ENCODE measurements at places on chromosomes 12 and 14. TPM values are rescaled to one million over a fixed set of nuclear protein-coding genes. Genes with fewer than 3 reads are reported as not detected.

SLC16A7 gene
- 32.4 TPM for total RNA-seq

GRCh38 chr12:114371250-114371649, 34.7 kb downstream of the TBX5 start:
- DNase-seq: no peak

DNA sequence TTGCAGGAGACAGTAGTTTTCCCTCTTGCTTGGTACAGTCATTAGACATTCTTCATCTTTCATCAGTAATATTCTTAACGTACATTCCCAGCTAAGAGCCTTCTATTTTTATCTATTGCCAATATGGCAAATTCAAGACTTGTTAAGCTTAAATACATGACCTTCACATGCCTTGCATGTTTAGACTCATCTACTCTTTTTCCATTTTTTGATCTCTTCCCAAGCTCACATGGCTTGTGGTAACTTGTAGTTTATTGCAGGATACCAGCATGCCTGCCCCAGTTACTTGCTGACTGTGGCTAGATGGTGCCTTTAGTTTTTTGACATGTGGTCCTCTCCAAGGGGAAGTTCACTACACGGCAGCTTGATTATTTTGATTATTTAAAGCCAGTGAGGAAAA, 729.0 kb downstream of the SLC6A15 start:
- no peak for DNase-seq

KIF26A gene
- 9.2 TPM for total RNA-seq

GRCh38 chr14:51056421-51056820, 38.5 kb downstream of the TRIM9 start:
- DNase-seq: no peak

- no peak for DNase-seq
Observed at GRCh38 chr12:7162691-7163114, 26.8 kb upstream of the PEX5 start.

TAMALIN gene
- total RNA-seq: 30.8 TPM

GRCh38 chr12:6234214-6234613, 34.0 kb downstream of the CD9 start:
- DNase-seq: no peak

GRCh38 chr12:24896171-24896570, 52.7 kb downstream of the BCAT1 start:
- DNase-seq: no peak

- no peak for DNase-seq
Observed at GRCh38 chr14:86124328-86124727, 594.4 kb downstream of the FLRT2 start.

GRCh38 chr14:89673512-89674225, 256.6 kb upstream of the FOXN3 start:
- DNase-seq: no peak

RASSF9 gene
- 10.0 TPM for total RNA-seq

DNA sequence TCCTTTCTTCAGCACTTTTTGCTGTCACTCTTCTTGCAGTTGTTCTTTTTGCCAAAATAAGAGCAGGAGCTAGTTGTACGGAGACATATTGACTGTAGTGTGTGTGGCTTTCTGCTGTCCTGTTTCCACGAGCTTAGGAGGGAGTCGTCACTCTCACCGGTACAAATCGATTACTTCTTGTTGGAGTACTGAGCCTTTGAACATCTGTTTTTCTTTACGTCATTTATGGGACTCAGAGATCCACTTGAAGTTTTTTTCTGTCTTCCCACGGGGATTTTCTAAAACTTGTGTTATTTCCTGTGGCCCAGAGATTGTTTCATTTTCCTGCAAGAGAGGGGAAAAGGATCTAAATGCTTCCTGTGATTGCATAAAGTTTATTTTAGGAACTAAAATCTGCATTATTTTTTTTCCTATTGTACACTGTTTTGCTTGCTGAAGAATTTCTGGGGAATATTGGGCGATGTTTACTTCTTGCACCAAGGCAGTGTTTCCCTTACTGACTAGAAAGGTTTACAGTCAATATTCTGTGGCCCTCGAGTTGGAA, 199.8 kb upstream of the ARHGAP5 start:
- no peak for DNase-seq

DNA sequence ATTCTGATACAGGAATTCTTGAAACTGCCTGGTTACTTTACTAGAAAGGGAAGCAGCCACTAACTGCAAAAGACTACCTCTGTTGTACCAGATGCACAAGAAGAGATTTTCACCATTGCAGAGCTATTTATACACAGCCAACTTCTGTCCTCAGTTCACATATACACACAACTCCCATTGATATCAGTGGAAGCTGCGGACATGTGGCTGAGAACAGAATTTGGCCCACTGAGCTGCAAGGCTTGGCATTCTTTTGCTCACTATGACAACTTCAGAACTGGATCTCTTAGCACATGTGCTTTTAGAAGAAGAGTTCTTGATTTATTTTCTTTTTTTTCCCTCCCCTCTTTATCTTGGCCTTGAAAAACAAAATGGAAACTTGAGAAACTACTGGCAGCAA, 28.3 kb downstream of the PTPRO start:
- DNase-seq: no peak

- DNase-seq: no peak
Observed at GRCh38 chr12:14264316-14264715, 101.2 kb upstream of the ATF7IP start.

SYNE2 gene
- total RNA-seq: 162 TPM

GRCh38 chr12:2429032-2429431, 365.7 kb upstream of the FKBP4 start:
- DNase-seq: peak; percentile 33

DNA sequence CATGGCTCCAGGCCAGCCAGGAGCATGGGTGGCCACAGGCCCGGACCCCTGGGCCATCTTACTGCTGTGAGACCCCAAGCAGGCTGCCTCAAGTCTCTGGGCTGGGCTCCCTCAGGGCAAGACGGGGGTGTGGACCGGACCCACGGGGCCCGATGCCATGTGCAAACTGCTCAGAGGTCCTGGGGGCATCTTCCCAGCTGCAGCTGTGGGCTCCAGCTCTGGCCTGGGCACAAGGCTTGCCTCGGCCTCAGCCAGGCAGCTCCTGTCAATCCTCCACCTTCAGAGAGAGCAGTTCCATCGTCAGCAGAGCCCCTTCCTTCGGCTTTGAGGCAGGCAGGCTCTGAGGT, 12.4 kb upstream of the GPR132 start:
- no peak for DNase-seq

GRCh38 chr12:94507455-94507854, 47.8 kb upstream of the CEP83 start:
- no peak for DNase-seq

DNA sequence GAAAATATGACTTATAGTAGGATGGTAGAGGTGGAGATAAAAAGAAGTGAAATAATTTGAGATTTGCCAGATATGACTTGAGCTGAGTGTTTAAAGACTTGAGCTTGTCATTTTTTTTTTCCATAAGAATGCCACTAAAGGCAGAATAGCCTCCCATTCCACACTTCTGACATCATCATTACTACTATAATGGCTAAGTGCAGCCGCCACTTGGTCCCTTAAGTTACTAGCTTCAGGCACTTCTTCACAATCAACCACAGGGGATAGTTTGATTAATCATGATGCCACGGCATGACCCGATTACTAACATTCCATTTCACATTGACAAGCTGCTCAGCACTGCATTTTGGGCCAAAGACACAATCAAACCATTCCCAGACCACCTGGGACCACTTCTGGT, 127.9 kb downstream of the EFCAB11 start:
- DNase-seq: no peak

DNA sequence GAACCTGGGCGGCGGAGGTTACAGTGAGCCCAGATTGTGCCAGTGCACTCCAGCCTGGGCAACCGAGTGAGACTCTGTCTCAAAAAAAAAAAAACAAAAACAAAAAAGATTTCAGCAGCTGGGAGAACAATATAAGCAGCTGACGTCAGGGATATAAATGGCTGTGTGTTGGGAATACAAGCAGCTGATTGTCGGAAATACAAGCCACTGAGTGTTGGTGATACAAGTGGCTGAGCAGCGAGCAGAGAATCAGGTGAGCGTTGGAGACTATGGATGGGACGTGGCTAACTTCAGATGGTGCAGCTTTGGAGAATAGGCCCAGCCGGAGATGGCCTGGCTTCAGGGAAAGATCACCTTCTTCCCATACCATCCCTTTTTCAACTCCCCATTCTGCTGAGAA, 32.0 kb downstream of the PSEN1 start:
- no peak for DNase-seq

DNA sequence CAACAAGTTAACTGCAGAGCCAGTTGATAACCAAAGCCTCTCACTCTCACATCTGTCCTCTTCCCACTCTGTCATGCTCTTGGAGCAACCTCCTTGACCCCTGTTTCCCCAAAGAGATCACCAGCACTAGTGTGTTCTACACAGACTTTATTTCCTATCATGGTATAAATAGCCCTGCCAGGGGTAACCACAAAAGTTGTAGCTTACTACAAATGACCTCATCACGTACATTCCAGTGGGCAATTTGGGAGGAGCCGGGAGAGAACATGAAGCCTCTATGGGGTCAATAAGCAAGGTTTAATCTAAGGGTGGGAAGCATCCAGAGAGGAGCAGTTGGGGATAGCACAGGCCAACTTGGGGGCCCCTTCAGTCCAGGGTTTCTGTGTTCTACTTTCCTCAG, 186.5 kb downstream of the KCNA5 start:
- DNase-seq: no peak

CLEC4D gene
- total RNA-seq: not detected

ASPG gene
- 16.2 TPM for total RNA-seq

DNA sequence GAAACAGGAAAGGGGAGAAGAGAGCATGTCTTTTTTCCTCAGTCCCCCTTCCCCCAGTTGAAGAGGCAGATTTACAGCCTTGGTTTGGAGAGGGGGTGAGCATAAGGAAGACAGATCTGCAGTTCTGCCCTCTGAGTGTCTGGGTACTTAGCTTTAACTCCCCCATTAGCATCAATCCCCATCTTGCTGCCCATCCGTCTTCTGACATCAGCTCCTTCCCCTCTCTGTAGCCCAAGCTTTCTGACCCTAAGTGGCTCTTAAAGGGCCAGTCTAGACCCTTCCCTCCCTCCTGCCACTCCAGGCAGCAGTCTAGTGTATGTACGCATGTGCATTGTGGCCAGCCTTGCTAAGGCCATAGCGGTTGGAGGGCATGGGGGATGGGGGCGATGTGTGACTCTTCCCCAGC, 7.3 kb downstream of the GPR84 start:
- no peak for DNase-seq

GRCh38 chr12:40586823-40587222, 105.4 kb upstream of the CNTN1 start:
- no peak for DNase-seq

DNA sequence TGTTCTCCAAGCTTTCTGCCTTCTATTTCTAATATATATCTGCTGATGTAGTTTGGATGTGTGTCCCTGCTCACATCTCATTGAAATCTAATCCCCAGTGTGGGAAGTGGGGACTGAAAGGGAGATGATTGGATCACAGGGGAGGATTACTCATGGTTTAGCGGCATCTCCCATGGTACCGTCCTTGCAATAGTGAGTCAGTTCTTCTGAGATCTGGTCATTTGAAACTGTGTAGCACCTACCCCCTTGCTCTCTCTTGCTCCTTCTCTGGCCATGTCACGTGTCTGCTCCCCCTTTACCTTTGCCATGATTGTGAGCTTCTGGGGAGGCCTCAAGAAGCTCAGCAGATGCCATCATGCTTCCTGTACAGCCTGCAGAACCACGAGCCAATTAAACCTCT, 26.2 kb upstream of the ALX1 start:
- no peak for DNase-seq

PLEKHG7 gene
- total RNA-seq: 0.26 TPM

TAS2R31 gene
- total RNA-seq: 0.59 TPM

DPF3 gene
- 2.8 TPM for total RNA-seq

DNA sequence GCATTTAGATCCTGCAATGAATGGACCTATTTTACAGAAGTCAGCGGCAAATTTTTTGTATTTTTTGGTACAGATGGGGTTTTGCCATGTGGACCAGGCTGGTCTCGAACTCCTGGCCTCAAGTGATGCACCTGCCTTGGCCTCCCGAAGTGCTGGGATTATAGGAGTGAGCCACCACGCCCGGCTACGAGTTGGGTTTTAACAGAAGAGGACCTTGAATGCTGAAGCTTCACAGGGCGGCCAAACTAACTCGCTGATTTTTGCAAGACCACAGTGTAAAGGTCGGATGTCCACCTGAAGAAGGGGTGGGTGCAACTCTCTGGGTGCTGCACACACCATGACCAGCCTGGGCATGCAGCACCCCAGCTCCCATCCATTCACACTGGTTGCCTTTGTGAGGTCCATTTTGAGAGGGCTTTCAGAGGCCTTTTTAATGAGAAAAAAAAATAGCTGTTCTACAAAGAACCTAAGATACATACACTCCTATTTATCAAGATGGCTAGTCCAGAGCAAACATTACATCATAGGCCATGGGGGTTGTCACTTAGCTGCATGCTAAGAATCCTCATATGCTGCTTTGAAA, 21.6 kb upstream of the CDK2AP1 start:
- no peak for DNase-seq

GRCh38 chr12:30976206-30976605, 49.7 kb downstream of the TSPAN11 start:
- no peak for DNase-seq

C3AR1 gene
- 1.0 TPM for total RNA-seq

GRCh38 chr12:113742801-113743200, 223.3 kb downstream of the RBM19 start:
- DNase-seq: no peak

DNA sequence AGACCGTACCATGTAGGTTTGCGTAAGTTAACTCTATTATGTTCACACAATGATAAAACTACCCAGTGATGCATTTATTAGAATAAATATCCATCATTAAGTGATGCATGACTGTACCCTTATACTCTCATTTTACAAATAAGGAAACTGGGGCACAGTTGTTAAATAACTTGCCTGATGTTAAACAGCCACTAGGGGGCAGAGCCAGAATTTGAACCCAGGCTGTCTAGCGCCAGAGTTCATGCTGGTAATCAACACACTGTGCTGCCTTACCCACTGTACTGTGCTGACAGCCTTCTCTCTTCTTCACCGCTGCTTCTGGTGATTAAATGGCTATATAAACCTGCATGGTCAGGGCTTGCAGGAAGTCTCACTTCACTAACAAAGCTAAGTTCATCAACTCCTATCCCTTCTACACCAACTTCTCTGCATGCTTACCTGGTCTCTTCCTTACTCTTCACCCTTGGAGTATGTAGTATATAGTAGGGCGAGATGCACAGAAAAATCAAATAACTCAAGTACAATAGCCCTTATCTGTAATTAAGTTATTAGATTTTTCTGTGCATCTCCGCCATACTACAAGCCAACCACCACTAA, 43.6 kb upstream of the APPL2 start:
- no peak for DNase-seq

COCH gene
- total RNA-seq: 0.30 TPM

SPSB2 gene
- total RNA-seq: 2.8 TPM

PTPN6 gene
- total RNA-seq: 0.59 TPM

GRCh38 chr14:73777420-73777819, 63.2 kb upstream of the PNMA1 start:
- DNase-seq: no peak

Data from uterus (tissue), 4 donors.